Activated CD4-positive, alpha-beta T cell treated with anti-CD3 and anti-CD28 coated beads, Interleukin-2, amount 10 ng/mL, durations not matched to agents 7 days and 5 days (primary cell): ENCODE measurements at places on chromosomes 2 and 18.

GRCh38 chr2:20282916-20283592 lies 58.1 kb upstream of the SDC1 start:
- DNase-seq, result no peak

DNA sequence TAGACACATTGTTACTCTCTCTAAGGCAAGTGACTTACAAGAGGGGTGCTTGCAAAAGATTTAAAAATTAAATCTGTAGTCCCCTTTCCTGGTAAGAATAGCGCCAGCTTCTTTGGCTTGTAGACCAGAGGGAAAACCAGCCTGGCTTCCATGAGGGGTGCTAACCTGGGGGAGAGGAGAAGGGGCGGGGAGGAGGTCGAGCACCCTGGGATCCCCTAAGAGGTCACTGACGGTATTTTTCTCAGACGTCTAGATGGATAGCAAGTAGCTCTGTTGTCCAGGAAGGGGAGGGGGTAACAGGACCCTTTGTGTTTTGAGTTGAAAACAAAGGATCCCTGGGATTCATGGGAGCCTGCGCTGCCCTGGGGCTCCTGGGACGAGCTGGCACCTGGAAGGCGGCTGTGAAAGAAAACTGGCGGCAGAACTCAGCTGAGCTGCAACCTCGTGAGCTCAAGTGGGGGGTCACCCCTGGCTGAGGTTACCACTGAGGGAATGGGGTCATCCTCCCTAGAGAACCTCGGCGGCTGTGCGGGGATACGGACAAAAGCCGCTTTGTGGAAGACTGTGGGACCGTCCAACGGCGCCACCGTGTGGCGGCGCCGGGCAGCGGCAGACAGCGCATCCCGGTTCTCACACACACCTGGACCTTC lies 37.8 kb upstream of the MRPL19 start:
- peak; percentile 51 for DNase-seq

DNA sequence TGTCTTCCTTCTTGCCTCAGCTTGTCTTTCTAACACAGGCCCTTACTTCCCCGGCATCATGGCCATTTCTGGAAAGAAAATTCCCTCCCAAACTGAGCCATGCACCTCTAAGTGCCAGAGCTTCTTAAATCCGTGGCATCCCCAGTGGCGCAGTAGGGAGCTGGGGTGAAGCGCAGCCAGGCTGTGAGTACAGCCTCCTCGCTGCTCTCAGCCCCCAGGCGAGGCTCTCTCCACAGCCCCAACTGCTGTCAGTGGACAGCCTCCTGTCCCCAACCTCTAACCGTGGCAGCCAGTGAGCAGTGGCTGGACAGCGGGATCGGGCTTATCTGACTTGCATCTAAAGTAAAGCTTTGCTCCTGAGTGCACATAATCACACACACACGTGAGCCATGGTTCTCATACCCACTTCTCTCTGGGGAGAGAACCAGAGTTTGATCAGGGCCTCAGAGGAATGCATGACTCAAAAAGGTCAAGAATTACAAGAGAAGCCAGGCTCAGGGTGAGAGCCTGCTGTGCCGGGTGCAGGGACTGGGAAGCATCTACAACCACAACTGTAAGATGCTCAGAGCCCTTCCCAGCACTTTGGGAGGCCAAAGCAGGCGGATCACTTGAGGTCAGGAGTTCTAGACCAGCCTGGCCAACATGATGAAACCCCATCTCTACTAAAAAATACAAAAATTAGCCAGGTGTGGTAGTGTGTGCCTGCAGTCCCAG lies 50.7 kb downstream of the SFXN5 start:
- DNase-seq, result no peak

- DNase-seq, result peak; percentile 84
Observed at GRCh38 chr18:11937874-11938478, 29.9 kb upstream of the MPPE1 start.

- DNase-seq, result peak; percentile 54
Observed at GRCh38 chr2:144516981-144517865, 2.7 kb downstream of the ZEB2 start.

DNA sequence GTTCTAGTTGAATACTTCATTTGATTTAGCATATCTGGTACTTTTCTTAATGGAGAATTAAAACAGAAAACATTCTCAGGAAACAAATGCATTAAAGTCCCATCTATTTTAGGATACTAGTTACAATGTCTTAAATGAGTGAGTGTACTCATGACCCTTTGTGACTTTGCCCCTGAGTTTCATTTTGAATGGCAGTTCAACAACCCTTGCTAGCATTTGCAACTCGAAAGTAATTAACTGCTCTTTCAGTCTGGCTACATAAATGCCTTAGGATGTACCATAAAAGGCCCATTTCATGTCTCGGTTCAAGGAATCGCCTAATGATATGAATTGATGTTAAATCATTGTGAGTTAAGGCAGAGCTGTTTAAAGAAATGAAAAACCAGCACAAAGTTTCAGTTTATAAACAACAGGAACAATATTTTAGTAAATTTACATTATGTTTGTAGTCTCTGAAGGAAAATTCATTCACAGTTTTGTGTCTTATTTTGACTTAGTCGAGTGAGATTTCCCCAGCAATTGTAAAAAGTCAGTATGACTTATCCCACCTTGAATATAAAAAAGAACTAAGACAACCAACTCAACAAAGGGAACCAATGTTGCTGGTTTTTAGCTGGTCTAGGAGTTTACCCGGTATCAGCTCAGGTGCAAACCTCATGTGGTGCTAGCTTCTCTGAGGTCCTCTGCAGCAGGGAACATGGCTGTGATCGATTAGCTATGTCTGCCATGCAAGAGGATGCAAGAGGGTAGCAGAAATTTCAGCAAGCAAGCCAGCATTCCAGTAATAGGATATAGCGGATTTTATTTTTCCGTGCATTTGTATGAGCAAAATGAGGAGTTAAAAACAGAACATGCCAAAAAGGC lies 386.2 kb downstream of the PTPRM start:
- DNase-seq, result no peak

GRCh38 chr2:7633566-7634153 lies 716.4 kb downstream of the RNF144A start:
- no peak for DNase-seq

DNA sequence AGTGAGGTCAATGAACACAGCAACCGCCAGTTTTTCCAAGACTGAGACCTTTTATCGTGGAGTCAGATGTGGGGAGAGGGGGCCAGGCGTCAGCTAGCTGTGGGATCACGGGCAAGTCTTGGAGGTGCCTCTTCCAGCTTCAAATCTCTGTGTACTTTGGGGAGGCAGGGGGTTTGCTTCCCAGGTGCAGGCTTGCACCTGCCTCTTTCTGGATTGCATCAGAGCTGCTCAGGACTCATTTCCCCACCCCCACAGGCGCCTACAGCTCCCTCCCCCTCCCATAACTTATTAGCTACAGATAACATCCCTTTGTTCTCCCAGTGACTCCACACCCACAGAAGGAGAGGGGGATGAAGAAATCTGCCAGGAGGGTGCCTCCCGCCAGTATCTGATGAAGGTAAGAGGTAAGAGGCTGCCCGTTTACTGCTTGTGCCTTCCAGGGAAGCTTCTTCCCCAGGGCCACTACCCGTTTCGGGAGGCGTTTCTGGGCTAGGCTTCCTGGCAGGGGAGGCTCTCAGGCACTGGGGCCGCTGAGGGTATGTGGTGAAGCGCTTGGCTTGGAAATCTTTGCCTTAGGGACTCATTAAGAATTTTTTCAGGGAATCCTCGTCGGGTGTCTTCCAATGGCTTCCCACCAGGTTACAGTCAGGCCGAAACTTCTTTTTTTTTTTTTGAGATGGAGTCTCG lies 18.8 kb upstream of the MRPL33 start:
- DNase-seq, result no peak

GRCh38 chr18:11419338-11419737 lies 190.1 kb upstream of the SLC35G4 start:
- no peak for DNase-seq

GRCh38 chr2:64992990-64993389 lies 3.8 kb downstream of the SLC1A4 start:
- no peak for DNase-seq

DNA sequence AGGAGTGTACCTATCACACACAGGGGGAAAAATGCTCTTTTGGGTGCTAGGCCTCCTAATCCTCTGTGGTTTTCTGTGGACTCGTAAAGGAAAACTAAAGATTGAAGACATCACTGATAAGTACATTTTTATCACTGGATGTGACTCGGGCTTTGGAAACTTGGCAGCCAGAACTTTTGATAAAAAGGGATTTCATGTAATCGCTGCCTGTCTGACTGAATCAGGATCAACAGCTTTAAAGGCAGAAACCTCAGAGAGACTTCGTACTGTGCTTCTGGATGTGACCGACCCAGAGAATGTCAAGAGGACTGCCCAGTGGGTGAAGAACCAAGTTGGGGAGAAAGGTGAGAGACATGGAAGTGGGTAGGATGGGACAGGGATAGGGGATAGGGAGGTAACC lies 12.2 kb downstream of the DHRS9 start:
- no peak for DNase-seq

GRCh38 chr2:191922736-191923651 lies 76.1 kb upstream of the CAVIN2 start:
- no peak for DNase-seq

- no peak for DNase-seq
Observed at GRCh38 chr2:237074211-237074993, 11.3 kb upstream of the COPS8 start.

DNA sequence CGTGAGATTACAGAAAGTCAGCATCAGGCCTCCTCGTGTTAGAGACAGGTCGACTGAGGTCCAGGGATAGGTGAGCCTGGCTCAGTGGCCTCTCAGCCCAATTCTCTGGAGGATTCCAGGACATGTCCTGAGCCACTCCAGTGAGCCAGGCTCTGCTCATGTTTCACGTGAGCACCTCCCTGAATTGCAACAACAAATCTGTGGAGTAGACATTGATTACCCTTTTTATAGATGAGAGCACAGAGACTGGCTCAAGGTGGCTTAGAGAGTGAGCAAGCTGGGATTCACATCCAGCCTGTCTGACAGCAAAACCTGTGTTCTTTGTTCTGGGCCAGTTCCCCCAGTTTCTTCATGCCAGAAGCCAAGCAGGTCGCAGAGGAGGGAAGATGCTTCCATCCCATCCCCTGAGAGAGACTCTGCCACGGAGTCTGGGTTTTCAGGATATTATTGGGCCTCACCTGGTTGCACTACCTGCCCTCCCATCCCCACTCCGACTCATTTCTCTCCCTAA lies 46.4 kb downstream of the HS1BP3 start:
- no peak for DNase-seq

DNA sequence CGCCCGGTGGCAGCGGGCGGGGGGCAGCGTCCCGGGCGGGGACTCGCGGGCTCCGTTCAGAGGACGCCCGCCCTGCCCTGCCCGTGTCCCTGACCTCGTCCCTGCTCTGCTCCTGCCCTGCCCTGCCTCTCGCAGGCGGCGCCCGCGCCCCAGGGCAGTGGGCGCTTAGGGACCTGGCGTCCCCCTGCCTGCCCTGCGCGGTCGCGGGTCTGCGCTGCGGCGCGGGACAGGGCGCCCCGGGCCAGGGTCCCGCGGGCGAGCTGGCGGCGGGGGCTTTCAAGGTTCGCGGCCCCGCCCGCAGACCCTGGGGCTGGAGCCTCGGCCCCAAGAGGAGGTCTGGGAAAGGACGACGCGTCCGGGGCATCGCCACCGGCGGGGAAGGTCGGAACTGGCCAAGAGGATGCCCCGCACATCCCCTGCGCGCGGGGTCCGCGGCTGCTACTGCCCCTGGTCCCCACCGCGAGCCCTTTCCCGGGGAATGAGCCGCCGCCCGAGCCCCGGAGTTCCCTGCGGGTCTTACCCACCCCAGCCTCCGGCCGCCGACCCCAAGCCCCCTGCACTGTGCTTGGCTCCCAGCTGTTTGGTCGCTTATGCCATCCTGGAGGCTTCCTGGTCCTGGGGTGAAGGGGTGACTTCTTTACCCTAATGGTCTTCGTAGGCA lies 679 bp downstream of the RNF144A start:
- no peak for DNase-seq

- no peak for DNase-seq
Observed at GRCh38 chr2:41947701-41948396, 100.0 kb upstream of the PKDCC start.

DNA sequence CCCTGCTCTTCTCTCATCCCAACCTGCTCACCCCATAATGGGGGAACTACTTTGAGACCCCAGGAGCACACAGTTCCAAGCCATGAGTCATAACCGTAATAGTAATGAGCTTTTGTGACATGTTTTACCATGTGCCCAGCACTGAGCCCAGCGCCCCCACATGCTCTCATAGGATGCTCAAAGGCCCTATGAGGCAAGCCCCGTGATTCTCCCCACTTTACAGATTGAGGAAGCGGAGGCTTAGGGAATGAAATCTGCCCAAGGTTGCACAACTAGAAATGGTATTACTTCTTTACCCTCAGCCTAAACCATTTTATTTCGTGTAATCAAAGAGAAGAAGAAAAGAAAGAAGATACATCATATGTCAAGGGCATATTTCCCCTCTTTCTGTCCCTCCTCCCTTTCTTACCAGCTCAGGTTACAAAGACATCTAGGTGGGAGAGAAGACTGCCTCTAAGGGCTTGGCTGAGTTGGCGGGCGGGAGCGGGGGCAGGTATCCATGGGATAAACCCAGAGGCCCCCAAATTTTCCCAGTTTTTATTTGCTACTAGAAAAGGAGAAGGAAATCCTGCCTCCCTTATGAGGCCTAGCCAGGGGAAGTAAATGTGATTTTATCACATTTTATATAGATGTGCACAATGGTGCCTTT lies 24.2 kb downstream of the BCL11A start:
- no peak for DNase-seq

GRCh38 chr2:1299043-1299442 lies 114.2 kb upstream of the TPO start:
- no peak for DNase-seq

- no peak for DNase-seq
Observed at GRCh38 chr18:66209656-66210055, 394.2 kb downstream of the CDH19 start.
